ENCODE measurements at places on chromosomes 2 and 18. TPM values are rescaled to one million over a fixed set of nuclear protein-coding genes. Genes with fewer than 3 reads are reported as not detected.

DNA sequence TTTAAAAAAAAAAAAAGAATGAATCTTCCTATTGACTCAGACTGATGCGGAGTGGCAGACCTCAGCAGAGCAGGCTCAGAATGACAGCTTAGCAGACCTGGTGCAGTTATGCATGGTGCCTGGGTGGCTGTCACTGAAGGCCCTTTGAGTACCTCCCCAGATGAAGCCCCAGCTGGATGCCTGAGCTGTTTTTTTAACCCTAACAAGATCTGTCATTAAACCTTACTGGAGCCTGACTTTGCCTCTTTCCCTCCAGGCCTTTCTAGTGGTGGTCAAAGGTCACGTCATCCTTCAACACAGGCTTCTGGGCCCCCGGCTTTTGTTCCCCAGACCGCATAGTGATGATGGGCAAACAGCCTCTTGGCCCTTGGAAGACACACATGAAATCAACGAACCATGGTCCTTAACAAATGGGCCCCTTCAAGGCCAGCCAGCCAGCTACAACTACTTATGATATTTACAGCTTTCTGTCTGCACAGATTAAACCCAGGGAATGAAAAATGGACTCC lies 138.3 kb upstream of the CYP1B1 start:
- DNase-seq = no peak

- DNase-seq = no peak
Measured at GRCh38 chr2:110679337-110679707, 1.5 kb upstream of the BUB1 start.

Gene CXCR4
- 39.5 TPM for total RNA-seq

- no peak for DNase-seq
Measured at GRCh38 chr18:73691118-73691517, 456.5 kb downstream of the FBXO15 start.

- DNase-seq = no peak
Measured at GRCh38 chr2:16195681-16196070, 255.3 kb downstream of the MYCN start.

- DNase-seq = no peak
Measured at GRCh38 chr2:150729495-150729955, 242.1 kb upstream of the RND3 start.

Gene OLA1
- total RNA-seq = 8.5 TPM

Measured in uterus (tissue), 4 donors.